Choroid plexus epithelial cell (primary cell): ENCODE measurements at places on chromosomes 5 and 9.

DNA sequence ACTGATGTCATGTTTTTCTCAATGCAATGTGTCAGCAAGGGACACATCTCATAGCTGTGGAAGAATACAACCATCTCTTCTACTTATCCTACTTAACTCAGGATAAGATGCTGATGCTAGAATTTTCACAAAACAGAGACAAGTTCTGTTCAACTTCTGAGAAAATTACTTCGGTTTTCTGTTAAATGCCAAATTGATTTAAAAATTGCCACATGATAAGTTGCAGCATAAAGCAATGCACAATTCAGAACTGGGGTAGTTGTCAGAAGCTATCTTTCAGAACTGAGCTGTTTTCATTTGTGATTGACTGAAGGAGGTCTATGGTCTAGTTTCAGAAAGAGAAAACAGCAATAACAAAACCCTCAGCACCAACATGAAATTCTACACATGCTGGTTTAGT lies 954.8 kb upstream of the C9orf72 start:
- DNase-seq = no peak

- DNase-seq = no peak
Observed at GRCh38 chr9:136316896-136317676, 10.3 kb upstream of the GPSM1 start.

DNA sequence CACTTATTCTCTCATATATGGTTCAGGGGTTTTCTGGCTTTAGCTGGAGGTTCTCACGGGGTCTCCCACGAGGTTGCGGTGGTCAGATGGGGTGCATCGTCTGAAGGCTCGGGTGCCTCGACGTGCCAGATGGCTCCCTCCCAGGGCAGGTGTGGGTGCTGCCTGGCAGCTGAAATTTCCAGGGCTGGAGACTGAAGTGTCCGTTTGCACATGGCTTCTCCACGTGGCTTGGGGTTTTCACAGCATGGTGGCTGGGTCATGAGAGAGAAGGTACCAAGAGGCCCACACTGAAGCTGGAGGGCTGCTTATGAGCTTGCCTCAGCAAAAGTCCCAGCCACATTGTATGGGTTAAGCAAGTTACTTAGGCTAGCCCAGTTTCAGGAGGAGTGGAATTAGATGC lies 218.6 kb downstream of the AGTPBP1 start:
- DNase-seq = no peak

DNA sequence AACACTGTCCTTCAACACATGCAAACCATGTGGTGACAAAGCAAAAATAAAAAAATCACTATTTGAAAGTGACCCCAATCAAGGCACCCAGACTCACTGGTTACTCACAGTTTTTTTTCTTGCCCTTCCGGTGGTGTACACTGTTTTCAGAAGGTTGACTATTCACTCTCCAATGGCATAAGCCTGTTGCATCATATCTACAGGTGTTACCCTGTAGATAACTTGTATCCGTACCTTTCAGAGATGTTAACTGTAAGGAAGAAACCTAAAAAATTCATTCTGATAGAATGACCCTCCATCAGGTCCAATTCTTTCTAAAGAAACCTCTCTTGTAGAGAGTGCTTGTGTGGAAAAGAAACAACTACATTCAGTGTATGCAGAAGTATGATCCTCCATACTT lies 193.6 kb upstream of the RASA1 start:
- DNase-seq = no peak

- no peak for DNase-seq
Observed at GRCh38 chr9:97773091-97773490, 76.0 kb upstream of the XPA start.

DNA sequence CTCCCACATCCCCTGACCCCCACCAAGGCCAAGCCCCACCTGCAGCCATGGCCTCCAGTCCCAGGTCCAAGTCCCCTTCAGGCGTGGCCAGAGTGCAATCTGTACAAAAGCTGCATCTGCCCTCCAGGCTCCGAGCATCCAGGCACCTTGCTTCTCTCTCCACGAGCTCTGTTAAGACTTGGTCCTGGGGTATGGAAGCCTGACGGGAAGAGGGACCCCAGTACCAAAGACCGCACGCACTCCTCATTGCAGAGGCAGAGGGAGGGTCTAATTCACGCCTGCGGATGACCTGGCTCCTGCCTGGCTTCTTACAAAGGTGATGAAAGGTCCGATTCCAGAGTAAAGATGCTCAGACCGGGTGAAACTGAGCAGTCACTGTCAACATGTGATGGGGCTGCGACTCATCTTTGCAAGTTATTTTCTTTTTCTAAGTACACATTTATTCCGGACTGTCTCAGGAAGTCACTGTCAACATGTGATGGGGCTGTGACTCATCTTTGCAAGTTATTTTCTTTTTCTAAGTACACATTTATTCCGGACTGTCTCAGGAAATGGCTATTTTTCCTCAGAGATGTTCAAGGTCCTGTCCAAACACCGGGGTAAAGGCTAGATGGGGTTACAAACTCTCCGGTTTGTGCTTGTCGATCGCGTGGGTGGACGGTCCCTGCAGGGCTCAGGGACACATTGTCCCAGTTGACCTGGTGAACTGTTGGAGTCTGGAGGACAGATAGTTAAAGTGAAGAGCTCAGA lies 252.0 kb upstream of the IRX4 start:
- DNase-seq = peak; percentile 62

GRCh38 chr9:95506678-95507463 lies 9.9 kb downstream of the PTCH1 start:
- DNase-seq = peak; percentile 83

- DNase-seq = peak; percentile 62
Observed at GRCh38 chr9:14270358-14271092, 43.4 kb downstream of the NFIB start.

- no peak for DNase-seq
Observed at GRCh38 chr9:116904165-116904564, 217.1 kb downstream of the TRIM32 start.

DNA sequence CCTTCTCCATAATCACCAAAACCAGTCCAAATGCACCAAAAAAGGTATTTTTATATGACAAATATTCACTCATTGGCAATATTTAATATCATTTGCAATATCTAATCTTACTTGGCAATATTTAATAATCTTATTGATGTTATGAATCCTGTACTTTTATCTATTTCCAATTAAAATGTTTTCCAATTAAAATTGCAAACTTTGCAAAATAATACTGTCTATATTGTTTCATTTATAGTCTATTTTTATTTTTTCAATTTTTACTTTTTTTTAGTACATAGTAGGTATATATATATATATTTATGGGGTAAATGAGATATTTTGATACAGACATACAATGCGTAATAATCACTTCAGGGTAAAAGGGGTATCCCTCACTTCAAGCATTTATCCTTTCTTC lies 109.9 kb downstream of the AGTPBP1 start:
- no peak for DNase-seq

GRCh38 chr5:152349683-152350526 lies 55.2 kb downstream of the NMUR2 start:
- DNase-seq = peak; percentile 50

GRCh38 chr9:136726631-136727191 lies 14.3 kb downstream of the DIPK1B start:
- no peak for DNase-seq

DNA sequence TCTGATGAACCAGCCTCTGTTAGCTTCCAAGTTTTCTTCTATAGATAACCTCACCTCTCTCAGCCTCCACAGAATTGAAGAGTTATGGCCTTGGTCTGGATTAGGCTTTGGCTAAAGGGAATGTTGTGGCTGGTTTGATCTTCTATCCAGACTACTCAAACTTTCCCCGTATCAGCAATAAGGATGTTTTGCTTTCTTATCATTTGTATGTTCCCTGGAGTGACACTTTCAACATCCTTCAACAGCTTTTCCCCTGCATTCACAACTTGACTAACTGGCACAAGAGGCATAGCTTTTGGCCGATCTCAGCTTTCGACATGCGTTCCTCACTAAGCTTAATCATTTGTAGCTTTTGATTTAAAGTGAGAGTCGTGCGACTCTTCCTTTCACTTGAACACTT lies 28.1 kb upstream of the GNE start:
- DNase-seq = no peak

GRCh38 chr5:95984287-95984938 lies 22.8 kb upstream of the ELL2 start:
- peak; percentile 48 for DNase-seq

GRCh38 chr5:58677650-58678049 lies 94.8 kb downstream of the RAB3C start:
- DNase-seq = no peak

DNA sequence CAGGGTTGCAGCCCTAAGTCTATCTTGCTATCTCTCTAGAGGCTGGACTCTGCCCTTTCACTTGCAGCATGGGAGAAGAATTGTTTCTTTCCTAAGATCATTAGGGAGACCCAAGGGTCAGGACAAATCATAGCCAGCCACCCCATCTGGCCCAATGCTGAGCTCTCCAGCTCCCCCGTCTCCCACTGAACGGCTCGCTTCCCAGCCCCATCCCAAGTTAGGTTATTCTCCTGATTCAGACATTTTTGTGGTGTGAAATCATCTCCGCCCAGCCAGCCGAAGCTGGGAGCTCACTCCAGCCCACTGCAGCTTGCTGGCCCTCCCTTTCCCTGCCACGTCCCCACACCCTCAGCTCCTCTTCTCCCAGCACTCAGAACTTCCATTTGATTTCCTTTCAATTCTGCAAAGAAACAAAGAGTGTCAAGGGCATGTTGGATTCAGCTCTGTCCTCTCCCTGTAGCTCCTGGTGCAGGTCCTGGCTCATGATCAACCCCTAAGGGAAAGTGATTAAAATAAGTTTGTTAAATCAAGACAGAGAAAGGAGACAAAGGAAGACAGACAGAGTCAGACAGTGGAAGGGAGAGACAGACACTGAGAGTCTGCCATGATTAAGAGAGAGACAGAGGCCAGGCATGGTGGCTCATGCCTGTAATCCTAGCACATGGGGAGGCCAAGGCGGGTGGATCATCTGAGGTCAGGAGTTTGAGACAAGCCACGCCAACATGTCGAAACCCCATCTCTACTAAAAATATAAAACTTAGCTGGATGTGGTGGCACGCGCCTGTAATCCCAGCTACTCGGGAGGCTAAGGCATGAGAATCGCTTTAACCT lies 12.6 kb upstream of the SPARC start:
- peak; percentile 98 for DNase-seq

GRCh38 chr5:81757404-81757803 lies 6.5 kb upstream of the SSBP2 start:
- DNase-seq = no peak

- peak; percentile 70 for DNase-seq
Observed at GRCh38 chr9:15295761-15296405, 11.1 kb downstream of the TTC39B start.

- DNase-seq = peak; percentile 73
Observed at GRCh38 chr5:74034733-74035132, 408.7 kb downstream of the ARHGEF28 start.

DNA sequence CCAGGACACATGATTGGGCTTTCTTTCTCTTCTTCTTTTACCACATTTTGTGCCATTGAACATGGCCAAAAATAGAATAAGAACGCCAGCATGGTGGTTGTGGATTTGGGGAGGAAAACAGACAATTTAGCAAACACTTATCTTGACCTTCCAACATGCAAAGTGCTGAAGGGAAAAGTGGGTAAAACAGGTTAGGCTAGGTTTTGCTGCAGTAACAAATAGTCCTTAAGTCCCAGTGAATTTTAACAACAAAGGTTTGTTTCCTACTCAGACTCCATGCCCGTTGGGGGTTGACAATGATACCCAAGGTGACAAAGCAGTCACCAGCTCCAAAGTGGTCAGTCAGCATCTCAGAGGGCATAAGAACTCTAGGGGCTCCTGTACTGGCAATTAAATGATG lies 43.2 kb upstream of the STC2 start:
- DNase-seq = no peak

- no peak for DNase-seq
Observed at GRCh38 chr5:45440466-45440865, 255.7 kb downstream of the HCN1 start.

GRCh38 chr5:43193181-43193893 lies 1.3 kb downstream of the NIM1K start:
- DNase-seq = peak; percentile 96

DNA sequence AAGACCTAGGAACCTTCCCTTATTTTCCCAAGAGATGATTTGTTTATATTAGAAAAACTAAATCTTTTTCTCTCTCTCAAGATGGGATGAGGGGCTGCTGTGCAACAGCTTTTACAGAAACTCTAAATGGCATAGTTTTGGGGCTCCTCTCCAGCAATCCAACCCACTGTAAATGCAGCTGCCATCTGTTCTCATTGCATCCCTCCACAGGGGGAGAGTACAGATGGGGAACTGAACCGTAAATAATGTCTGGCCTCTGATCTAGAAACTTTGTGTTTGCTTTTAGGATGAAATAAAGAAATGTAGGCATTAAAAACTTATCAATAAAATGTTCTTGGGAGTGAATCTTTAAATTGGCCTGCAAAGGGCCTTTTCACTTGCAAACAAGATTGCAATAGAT lies 291.4 kb downstream of the MCTP1 start:
- DNase-seq = no peak

GRCh38 chr5:43042176-43042625 lies 2.1 kb upstream of the ANXA2R start:
- DNase-seq = peak; percentile 74

DNA sequence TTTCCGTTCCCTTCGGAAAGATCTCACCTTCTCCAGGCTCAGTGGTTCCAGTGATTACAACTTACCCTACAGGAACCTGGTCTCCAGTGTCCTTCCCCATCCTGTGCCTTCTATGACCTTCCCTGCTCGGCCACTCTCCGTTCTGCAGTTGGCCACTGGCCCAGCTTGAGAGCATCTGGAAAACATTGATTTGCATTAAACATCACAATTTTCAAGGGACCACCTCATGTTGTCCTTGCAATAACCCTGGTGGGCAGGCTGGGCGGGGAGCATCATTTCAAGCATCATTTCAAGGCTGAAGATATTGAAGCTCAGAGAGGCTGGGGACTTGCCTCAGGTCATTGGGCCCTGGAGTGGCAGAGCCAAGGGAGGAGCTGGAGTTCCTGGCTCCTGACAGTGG lies 177.4 kb downstream of the SEC61B start:
- DNase-seq = no peak

- DNase-seq = peak; percentile 91
Observed at GRCh38 chr5:145362266-145362665, 472.9 kb downstream of the PRELID2 start.

DNA sequence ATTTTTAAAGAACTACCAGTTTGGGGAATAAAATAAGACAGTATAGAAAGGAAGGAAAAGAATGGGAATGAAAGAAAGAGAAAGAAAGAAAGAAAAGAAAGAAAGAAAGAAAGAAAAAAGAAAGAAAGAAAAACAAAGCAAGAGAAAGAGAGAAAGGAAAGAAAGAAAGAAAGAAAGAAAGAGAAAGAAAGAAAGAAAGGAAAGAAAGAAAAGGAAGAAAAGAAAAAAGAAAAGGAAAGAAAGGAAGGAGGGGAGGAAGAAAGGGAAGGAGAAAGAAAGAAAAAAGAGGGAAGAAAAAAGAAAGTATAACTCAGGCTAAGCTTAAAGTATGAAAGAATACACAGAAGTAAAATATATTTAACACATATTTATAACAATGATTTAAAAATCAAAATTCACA lies 51.0 kb upstream of the FGF10 start:
- DNase-seq = no peak

- DNase-seq = no peak
Observed at GRCh38 chr9:95017661-95018060, 291.2 kb downstream of the AOPEP start.

GRCh38 chr9:88476491-88477271 lies 58.3 kb upstream of the NXNL2 start:
- peak; percentile 52 for DNase-seq

- DNase-seq = no peak
Observed at GRCh38 chr5:78730300-78731094, 81.9 kb upstream of the LHFPL2 start.

GRCh38 chr5:137603891-137604290 lies 104.8 kb upstream of the SPOCK1 start:
- no peak for DNase-seq
